GM23338 (cell line): ENCODE measurements at places on chromosomes 4 and X. TPM values are rescaled to one million over a fixed set of nuclear protein-coding genes. Genes with fewer than 3 reads are reported as not detected.
A peak's percentile ranks its signal among the peaks of the same experiment; 100 is the strongest.

GRCh38 chrX:136061286-136061685 lies 76.1 kb downstream of the SLC9A6 start:
- no peak for DNase-seq

DNA sequence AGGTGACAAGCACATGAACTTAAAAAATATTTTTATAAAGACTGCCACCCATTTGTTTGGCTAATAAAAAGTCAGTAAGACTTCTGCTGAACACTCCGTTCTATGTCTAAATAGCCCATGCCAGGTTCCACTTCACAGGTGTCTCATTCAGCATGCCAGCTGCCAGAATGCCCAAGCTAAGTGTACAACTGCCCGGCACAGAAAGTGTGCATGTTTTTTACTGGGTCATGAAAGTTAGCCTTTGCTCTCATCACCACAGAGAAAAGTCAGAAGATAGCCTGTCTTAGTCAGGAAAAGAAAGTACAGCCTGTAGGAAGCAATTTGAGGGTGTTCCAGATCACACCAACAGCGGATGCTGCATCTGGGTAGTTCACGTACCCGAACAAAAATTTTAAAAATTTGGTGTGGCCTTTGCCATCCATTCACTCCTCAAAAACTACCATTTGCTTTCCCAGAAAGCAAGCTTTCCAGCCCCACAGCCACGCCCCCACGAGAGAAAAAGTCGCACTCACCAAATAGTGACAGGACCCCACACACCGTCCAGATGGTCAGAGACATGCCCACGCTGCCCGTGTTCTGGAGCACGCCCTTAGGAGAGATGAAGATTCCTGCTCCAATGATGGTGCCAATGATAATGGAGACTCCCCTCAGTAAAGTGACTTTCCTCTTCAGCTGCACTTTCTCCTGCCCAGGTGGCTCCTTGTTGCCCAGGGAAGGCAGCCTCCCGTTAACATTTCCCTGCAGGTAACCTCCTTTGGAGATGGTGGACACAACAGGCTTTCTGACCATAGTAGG lies 671 bp downstream of the SLC7A11 start:
- DNase-seq: peak; percentile 30

- DNase-seq: peak; percentile 29
Observed at GRCh38 chr4:139692309-139693012, 26.8 kb downstream of the MGST2 start.

GRCh38 chr4:114857831-114858230 lies 255.6 kb downstream of the NDST4 start:
- peak; percentile 24 for DNase-seq

- DNase-seq: peak; percentile 78
Observed at GRCh38 chr4:164779811-164780216, 25.9 kb downstream of the SMIM31 start.

The BANK1 gene
- polyA plus RNA-seq: 0.49 and 0.86 TPM in 2 replicates

The LIMCH1 gene
- polyA plus RNA-seq: 1.5 and 1.7 TPM in 2 replicates
